ENCODE measurements at places on chromosomes 13 and 19. TPM values are rescaled to one million over a fixed set of nuclear protein-coding genes. Genes with fewer than 3 reads are reported as not detected.

GRCh38 chr13:73358606-73359095, 299.8 kb downstream of the KLF5 start:
- no peak for DNase-seq

GRCh38 chr19:11448923-11449554, 13.6 kb downstream of the PRKCSH start:
- no peak for DNase-seq

DNA sequence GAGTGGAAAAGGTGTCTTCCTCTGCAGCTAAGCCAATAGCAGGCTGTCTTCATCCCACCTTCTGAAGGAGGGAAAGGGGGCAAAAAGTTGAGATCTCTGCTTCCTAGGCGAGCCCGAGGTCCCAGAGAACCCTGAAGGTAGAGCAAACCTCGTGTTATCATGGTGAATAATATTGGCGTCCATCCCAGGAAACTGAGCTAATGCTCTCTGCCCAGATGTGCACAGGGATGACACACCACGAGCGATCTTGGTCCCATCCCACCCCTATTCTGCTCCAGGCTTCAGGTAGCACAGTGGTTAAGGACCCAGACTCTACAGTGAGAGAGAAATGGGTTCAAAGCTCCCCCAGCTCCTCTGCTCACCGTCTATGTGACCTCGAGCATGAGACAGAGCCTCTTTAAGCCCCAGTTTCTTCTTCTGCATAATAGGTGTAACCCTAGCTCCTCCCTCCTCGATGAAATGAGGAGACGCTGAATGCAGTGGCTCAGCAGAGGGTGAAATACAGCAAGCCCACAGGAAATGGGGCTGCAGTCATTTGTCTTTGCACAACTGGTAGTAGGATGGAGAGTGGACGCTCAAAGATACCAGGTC, 9.9 kb upstream of the CEACAM20 start:
- DNase-seq, result no peak

DNA sequence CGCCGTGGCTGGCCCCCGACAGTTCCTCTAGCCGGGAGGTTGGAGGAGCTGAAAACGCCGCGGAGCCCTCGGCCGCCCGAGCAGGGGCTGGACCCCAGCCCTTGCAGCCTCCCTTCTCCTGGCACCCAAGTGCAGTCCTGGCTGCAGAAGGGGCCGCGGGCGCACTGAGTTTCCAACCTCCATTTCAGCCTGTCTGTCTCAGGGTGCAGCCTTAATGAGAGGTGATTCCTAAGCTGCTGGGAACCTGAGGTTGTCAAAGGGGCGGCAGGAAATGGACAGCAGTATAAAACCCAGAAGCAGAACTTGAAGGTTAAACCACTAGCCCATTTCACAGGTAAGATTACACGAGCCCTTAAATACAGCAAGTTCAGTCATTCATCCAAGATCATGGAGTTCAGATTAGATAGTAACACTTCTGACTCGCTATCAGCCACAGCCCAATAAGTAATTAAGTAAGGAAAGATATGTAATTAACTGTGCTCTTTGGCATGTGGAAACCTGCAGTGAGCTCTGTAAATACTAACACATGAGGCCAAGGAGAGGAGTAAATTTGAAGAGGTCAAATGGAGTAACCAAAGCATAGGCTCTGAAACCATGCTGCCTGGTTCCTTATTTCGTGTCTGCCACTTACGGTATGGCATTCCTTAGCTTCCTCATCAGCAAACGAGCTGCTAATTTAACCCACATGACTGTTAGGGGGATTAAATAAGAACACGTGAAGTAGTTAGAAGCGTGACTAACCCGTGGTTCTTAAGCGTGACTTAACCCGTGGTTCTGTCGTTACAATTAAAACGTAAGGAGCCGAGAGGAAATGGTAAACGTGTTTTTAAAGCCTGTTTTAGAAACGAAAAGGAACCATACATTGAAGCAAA, 686 bp downstream of the SETDB2 start:
- no peak for DNase-seq

- no peak for DNase-seq
Observed at GRCh38 chr13:23960566-23961156, 63.4 kb upstream of the C1QTNF9B start.

Gene IZUMO2
- polyA plus RNA-seq, result not detected

All from psoas muscle (tissue), 8 donors.